ENCODE measurements at places on chromosomes 5 and 9.

DNA sequence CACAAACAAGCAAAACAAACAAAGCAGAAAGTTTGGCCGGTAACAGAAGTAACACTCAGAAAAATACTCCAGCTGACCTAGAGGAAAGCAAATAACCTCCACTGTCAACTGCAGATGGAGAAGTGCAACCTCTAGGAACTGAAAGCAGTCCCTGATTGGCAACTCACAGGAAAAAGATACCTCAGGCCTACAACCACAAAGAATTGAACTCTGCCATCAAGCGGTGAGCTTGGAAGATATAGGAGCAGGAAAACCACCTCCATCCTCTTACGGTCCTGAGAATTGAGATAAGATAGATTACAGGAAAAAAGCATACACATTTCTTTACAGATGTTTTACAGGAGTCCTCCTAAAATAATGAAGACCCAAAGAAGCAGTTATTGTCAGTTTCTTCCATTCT lies 184.5 kb downstream of the PDZD2 start:
- DNase-seq: no peak

GRCh38 chr5:52878656-52879055 lies 90.9 kb downstream of the ITGA1 start:
- DNase-seq: no peak

GRCh38 chr9:105834404-105834803 lies 140.1 kb downstream of the TMEM38B start:
- DNase-seq: no peak

DNA sequence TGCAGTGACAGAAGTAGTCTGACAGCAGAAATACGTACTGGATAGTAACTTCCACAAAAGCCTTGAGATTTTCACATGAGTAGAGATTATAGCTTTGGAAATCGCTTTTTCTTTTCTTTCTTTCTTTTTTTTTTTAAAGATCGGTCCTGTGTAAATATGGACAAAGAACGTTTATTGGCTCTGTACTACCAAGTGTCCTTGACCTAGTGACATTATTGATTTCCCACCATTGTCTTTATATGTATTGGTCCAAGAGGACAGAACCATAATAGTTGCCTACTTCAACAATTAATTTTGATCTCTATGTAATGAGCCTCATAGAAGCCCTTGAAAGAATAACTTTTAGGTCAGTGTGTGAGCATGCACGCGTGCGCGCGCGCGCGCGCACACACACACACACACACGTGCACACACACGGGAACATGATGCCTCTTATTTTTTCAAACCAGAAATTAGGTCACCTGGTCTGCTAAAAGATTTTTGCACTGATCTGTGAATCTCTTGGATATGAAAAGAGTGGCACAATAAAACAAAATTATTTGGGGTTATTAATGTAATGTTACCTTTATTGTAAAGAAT lies 516.8 kb downstream of the PSAT1 start:
- no peak for DNase-seq

DNA sequence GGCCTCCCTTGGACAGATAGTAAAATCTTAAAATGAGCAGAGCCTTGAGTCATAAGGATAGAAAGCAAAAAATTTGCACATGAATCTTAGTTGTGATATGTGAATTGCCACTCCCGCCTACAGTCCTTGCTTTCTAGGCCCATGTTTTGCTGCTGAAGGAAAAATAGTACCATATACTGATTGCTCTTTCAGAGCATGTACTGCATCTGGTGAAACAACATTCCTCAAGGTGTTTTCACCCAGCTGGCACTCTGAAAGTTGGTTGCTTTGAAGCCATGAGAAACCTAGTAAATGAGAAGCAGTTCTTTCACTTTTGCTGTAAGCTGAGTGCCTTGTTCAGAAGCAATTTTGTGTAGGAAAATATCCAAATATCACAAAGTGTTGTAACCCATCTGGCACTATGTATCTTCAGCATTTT lies 10.3 kb downstream of the CDC37L1 start:
- DNase-seq: no peak

GRCh38 chr9:2771661-2772060 lies 54.4 kb downstream of the KCNV2 start:
- DNase-seq: no peak

GRCh38 chr9:83413367-83413766 lies 124.8 kb downstream of the FRMD3 start:
- no peak for DNase-seq

GRCh38 chr5:95801532-95801931 lies 21.0 kb downstream of the GLRX start:
- DNase-seq: no peak

GRCh38 chr5:3051400-3051799 lies 299.9 kb upstream of the IRX2 start:
- DNase-seq: no peak

DNA sequence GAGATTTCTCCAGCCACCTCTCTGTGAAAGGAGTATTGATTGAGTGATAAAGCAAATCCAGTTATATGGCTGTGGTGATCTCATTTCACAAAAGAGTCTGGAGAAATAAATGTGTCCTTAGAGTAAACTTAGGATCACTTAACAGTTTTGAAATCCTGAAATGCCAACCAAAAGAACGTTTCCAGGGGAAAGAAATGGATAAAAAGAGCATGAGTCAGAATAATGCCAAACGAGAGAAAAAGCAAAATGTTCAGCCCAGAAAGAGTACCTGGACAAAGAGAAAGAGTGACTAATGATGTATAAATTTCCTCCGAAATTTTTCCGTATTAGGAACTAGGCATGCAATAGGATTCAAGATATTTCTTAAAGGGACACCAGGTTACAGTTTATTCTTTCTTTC lies 463.1 kb upstream of the CDH10 start:
- no peak for DNase-seq

DNA sequence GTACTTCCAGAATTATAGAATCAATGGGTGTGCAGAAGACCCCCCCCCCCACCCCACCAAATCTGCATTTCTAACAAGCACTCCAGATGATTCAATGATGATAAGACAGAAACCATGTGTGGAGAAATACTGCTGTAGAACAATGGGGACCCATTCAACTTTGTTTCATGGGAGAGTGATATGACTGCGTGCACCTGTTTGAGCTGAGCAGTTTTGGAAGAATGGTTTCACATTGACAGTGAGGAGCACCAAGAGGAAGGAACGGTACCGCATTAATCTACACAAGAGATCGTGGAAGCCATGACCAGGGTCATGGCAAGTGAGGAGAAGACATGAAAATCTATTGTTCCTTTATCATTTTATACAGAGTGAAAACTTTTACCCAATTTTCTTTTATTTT lies 202.7 kb downstream of the CD180 start:
- no peak for DNase-seq

GRCh38 chr9:91187965-91188344 lies 173.8 kb downstream of the AUH start:
- no peak for DNase-seq

DNA sequence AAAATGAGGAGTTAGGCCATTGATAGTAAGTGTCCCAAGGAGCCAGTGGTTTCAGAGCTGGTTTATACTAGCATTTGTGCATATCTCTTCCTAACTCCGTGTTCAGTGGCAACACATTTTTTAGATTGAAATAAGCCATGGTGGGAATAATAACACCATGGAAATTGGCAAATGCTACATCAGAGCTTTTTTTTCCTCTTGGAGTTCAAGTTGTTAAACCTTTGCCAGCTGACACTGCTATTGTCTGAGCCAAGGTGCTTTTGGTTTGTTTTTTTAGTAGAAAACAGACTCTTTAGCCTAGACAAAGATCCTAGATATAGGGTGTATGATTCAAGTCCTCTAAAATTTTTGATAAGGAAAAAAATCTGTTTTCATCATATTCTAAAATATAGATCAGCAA lies 2.8 kb downstream of the ACO1 start:
- DNase-seq: no peak

DNA sequence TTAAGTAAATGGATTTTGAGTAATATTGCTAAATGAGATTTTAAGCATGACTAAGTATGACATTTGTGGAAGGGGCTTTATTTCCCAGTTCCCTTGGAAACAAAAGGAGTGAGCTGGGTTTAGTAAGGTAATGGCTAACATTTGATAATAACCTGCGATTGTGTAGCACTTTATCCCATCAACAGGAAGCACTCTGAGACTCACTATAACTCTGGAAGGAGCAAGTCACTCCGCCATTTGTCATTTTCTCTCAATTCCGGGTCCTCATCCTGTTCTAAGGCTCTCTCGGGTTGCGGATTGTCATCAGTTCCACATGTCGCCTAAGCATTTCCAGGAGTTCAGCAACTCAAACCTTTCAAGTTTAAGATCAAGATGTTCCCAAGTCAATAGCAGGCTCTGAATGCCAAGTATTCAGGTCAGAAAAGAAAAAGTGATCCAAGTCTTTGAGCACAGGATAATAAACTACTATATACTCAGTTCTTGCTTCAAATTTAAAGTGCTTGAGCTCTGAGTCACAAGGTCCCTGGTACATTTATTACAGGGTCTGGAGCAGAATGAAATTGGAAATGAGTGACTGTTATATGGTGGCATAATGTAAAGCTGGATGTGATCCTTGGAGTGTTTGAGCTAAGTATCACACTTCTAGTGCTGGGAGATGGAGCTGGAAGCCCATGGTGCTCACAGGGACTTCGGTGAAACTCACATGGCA lies 39.3 kb downstream of the CAPSL start:
- DNase-seq: no peak

- no peak for DNase-seq
Observed at GRCh38 chr5:112694853-112695709, 42.6 kb upstream of the APC start.

DNA sequence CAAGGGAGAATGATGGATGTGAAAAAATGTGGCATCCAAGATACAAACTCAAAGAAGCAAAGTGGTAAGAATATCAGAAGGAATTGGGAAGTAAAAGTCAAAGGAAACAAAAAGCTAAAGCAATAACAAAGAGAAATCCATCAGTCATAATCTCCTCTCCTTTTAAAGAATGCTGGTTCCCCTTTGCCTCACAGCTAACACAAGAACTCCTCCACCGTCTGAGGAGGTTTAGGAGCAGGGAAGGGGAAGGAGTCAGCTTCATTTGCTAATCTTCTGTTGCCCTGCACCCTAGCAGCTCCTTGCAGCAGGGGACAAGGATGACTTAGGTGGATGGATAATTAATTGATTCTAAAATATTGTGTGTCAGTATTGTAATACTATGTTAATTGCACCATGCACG lies 16.4 kb downstream of the CD274 start:
- no peak for DNase-seq

DNA sequence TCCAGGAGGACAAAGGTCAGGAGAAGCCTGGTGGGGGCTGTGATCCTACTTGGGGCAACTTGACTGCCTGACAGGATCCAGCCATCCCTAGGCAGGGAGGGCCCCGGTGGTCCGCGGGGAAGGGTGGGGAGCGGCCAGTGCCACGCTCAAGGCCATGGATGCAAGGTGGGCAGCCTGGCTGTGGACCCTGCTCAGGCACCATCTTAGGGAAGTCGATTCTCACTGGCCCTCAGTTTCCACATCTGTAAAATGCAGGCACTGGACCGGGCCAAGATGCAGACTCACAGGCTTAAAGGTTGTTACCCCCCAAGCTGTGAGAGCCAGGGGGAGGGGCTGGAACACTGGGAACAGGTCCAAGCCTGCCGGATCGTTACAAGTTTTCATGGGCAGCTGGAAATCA lies 8.7 kb upstream of the DOLPP1 start:
- no peak for DNase-seq

- no peak for DNase-seq
Observed at GRCh38 chr9:128222026-128222425, 18.8 kb downstream of the DNM1 start.

DNA sequence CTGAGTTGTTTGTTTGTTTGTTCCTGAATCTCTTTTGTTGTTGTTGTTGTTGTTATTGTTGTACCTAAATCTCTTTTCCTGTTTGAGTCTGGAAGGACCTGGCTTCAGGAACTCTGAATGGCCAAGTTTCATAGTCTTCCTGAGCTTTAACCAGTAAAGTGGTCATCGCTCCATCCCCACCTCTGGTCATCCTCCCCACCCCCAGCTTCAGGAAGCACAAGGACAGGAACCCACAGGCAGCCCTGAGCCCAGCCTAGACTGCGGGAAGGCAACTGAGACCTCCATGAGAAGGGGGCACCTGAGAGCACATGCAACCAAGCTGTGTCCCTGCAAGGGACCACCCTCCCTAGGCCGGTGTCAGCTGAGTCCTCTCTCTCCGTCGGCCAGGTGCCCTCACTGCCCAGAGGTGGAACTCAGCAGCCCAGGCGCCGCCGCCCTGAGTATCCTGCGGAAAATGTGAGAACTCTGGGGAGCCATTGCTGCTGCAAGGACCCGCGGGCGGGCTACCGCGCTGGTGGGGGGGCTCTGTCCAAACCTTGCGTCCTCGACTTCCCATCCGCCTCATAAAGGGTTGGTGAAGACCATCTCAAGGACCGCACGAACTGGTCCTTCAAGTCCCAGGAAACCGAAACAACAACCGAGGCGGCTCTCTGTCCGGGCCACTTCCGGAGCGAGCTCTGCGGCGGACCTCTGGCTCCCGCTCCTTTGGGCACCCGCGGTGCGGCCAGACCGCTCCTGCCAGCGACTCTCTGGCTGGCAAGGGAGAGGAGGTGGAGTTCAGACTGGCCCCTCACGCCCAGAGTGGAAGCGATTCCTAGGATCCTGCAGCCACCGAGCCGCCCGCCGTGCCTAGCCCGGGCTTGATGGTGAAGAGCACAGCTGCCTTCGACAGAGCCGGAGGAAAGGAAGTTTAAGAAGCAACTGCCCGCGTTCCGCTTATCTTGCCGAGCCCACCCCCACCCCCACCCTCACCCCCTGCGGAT lies 4.2 kb downstream of the BARX1 start:
- DNase-seq: no peak

DNA sequence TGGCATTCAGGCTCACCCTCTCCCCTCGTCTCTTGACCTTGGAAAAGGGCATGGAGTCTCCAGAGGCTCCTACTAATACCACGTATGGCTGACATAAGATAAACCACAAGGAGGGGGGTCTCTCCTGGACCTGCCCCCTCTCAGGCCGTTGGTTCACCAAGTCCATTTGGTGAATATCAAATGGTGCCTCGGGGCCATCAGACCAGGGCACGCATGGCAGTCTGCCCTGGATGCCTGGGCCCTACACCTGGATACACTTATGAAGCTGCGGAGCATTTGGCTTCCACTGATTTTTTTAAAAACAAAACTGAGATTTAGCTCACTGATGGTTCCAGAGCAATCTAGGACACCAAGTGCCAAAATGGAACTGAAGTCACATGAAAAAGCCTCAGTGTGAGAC lies 40.3 kb upstream of the ZNF622 start:
- DNase-seq: no peak

- no peak for DNase-seq
Observed at GRCh38 chr5:41809128-41809527, 61.1 kb downstream of the OXCT1 start.
